CD4-positive, alpha-beta T cell treated with Interleukin-10 for 1 hour (primary cell): ENCODE measurements at places on chromosomes 12 and 14.

GRCh38 chr14:42198010-42198409 is 591.3 kb downstream of the LRFN5 start:
- no peak for DNase-seq

DNA sequence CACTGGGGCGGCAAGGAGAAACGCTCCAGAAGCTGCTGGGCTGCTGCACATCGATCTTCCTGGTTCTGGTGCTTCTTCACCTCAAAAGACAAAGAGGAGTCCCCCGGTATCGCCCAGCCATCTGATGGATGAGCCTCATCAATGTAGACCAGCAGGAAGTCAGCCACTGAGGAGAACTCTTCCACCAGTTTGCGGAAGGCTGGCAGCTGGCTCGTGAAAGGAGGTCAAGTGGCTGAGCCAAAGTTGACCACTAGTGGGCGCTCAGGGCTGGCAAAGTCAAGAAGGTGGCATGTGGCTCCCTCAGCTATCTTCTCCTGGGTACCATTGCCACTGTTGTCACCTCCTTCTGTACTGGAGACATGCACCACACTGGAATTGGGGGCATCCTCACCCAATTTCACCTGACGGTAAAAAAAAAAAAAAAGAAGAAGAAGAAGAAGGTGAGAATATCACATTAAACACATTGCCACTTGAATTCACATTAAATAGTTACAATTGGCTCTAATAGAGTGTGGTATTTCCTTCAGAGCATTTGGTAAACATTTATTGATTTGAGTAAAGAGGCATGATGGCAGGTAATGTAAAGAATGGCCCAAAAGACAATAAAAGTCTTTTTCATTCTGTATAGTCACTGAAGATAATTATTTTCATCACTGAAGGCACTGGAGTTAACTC is 8.3 kb downstream of the DIO2 start:
- no peak for DNase-seq

GRCh38 chr12:94244165-94245133 is 96.1 kb downstream of the PLXNC1 start:
- DNase-seq = peak; percentile 47

DNA sequence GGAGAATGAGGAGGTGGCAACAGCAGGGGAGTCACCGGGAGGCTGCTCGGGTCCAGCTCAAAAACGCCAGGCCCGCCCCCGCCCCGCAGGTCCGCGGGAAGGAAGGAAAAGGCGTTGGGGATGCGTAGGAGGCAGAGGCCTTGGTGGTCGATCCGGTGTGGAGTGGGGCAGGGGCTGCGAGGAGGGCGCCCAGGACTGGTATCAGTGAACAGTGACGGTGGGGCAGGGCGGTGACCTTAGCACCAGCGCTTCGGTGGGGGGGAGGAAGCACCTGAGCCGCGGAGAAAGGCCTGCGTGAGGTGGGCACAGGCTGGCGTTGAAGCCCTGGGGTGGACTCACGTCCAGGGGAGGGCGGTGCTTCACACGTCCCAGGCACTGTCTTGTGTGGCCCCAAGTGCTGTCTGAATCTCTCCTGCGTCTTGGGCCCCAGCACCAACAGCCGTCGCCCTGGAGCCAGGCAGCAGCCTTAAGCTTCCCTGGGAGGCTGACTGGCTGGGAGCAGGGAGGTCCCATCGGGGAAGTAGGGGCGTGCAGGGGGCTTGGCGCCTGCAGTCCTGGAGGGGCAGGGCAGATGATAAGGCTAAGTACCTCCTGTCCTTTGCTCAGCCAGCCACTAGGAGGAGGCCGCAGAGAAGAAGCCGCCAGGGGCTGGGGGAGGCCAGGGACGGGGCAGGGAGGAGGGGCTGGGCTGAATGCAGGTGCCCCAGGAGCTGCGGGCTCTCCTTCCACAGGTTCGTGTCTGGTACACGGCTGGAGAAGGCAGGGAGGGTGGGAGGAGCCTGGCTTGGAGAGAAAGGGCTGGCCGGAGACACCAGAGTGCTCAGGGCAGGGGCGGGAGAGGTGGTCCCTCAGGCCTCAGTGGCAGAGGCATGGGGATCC is 26.5 kb downstream of the ZBTB42 start:
- DNase-seq = peak; percentile 68

DNA sequence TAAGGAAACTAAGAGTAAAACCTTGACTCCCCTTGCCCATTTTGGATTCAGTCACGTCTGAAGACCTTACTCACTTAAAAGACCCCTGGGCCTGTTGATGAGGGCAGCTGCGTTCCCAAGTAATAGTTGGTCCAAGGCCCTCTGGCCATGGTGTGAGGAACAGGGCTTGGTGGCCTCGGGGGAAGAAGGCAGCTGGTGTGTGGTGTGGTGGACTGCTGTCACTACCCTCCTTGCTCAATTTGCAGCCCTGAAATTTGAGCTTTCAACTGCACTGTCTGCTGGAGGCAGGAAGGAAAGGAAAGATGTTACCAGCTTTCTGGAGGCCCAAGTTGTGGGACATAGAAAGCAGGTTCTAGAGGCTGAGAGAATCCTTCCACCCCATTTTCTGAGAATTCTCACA is 128.2 kb downstream of the SLC38A6 start:
- no peak for DNase-seq

GRCh38 chr12:69779928-69780327 is 41.3 kb downstream of the RAB3IP start:
- DNase-seq = no peak

DNA sequence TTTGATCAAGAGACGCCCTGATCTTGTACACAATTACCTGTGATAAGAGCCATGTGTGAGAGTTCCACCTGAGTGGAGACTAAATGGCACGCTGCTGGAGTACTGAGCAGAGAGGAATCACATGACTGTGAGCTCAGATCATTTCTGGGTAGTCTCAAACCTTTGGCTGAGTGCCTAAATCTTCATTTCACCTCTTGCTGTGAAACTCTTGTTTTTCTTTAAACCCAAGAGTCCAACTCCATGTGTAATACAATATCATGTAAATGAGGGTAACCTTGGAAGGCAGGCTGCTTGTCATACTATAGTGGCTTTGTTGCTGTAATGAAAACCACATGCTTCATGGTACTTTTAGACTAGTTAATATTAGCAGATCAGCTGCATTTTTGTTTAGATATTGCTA is 156.9 kb downstream of the CAND1 start:
- no peak for DNase-seq

DNA sequence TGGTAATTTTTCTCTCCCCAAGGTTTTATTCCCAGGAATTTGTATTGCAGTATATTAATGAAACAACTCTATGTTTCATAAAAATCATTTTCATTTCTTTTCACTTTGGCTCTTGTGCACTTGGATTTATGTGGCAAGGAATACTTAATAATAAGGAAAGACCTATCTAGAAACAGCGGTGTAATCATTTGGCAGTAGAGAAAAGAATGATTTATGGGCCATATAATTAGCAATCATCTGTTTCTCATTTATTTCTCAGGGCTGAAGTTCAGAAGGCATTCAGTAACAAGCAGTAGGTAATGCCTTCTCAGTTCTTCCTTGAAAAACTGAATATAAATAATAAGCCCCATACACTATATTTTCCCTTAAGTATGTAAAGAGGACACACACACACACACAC is 172.6 kb downstream of the ANO4 start:
- DNase-seq = no peak

- no peak for DNase-seq
Observed at GRCh38 chr14:52602131-52602530, 49.5 kb downstream of the GPR137C start.

GRCh38 chr12:105164068-105164467 is 56.5 kb downstream of the WASHC4 start:
- no peak for DNase-seq

GRCh38 chr12:13004361-13004760 is 4.3 kb upstream of the HEBP1 start:
- DNase-seq = no peak

DNA sequence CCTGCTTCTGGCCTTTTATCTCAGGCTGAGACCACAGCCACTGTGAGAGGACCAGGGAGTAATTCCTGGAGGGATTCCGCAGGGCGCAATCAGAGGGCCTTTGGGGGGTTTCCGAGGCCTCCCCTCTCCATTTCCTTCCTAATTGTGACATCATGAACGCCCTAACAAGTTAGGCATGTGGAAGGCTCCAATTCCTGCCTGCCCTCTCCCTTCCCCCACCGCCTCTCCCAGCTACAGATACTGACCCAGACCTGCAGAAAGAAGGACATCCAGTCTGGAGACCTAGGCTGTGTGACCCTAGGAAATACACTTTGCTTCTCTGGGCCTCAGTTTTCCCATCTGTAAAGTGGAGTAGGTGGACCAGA is 637.9 kb downstream of the MED13L start:
- no peak for DNase-seq

DNA sequence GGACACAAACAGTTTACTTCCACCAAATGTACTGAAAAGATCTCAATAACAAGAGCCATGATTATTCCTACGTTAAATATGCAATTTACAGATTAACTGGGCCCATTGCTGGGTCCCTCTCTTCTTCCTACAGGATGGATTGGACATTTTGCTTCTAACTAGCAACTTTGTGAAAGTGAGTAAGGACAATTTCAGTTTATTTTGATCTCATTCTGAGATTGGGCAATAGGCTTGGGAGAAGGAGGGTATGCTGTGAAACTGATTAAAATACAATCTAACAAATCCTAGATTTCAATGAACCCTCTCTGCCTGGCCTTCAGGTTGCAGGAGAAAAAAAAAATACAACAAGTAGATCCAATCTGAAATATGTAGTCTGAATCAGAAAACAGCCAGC is 121.5 kb downstream of the PRKD1 start:
- no peak for DNase-seq

DNA sequence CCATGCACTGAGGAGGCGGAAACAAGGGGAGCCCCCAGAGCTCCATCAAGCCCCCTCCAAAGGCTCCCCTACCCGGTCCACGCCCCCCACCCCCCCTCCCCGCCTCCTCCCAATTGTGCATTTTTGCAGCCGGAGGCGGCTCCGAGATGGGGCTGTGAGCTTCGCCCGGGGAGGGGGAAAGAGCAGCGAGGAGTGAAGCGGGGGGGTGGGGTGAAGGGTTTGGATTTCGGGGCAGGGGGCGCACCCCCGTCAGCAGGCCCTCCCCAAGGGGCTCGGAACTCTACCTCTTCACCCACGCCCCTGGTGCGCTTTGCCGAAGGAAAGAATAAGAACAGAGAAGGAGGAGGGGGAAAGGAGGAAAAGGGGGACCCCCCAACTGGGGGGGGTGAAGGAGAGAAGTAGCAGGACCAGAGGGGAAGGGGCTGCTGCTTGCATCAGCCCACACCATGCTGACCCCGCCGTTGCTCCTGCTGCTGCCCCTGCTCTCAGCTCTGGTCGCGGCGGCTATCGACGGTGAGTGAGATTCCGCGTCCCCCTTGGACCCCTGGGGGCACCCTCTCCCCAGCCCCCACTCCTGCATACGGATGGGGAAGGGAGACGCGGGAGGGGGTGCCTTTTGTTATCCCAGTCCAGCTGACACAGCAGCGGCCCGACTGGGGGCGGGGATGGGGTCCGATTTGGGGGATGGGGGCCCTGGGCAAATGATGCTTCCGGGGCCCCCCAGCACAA is 400 bp downstream of the LRP1 start:
- no peak for DNase-seq

DNA sequence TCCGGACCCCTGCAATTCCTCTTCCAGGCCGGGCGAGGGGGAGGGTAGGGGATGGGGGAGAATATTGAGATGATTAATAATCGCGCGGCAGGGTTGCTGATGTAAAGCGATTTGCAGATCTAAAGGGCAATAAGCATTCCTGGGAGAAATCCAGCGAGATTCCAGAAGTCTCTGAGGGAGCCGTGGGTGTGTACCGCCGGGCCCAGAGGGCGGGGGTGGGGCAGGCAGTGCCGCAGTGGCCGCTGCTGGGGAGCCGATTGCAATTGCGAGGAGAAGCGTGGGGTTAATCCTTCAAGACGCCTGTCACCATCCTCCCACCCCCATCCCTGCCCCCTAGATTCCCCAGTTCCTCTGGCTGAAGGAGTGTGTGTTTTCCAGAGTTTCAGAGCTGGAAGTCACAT is 16.4 kb downstream of the FOS start:
- DNase-seq = peak; percentile 46

GRCh38 chr12:121513464-121514183 is 67.2 kb downstream of the KDM2B start:
- no peak for DNase-seq

- no peak for DNase-seq
Observed at GRCh38 chr12:8629486-8630033, 16.9 kb upstream of the AICDA start.

DNA sequence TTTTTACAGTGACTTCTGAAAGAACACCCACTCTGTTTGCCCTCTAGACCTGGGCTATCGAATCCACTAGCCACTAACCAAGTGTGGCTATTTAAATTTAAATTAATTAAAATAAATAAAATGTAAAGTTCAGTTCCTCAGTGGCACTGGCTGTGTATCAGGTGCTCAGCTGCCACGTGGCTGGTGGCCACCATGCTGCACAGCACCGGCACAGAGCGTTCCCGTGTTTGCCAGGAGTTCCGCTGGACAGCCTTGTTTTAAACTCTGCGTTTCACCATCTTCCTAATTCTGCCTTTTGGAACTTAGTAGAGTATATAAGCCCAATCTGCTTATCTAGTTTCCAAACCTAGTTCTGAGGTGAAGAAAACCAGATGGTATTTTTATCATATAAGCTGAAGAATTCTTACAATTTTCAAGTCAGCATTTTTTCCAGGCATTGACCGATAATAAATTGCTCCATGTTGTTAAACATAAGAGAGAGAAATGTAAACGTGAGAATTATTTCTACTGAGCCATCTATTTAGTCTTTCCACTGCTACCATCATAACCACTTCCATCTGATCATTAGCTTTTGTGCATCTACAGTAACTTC is 339.0 kb downstream of the CACNA1C start:
- no peak for DNase-seq

DNA sequence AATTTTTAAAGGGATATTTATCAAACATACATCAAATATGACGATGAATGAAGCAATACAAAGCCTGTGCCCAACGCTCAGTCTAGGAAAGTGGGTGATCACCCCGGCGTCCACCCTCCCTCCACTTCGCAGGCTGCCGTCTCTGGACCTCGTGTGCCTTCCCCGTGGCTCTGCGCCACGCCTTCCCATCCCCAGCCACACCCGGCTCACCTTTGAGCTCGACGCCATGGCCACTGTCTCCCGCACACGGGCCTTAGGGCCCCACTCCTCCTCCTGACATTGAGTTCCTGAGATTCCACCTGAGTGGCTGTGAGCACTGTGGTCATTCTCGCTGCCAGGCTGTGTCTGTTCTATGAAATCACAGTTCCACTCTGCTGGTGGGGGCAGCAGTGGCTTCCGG is 56.7 kb downstream of the GALNT9 start:
- DNase-seq = no peak

GRCh38 chr12:30134229-30134628 is 350.5 kb upstream of the TMTC1 start:
- DNase-seq = no peak
